ENCODE measurements at places on chromosomes 2 and 18.

GRCh38 chr18:725646-726045 lies 13.2 kb upstream of the ENOSF1 start:
- no peak for DNase-seq

DNA sequence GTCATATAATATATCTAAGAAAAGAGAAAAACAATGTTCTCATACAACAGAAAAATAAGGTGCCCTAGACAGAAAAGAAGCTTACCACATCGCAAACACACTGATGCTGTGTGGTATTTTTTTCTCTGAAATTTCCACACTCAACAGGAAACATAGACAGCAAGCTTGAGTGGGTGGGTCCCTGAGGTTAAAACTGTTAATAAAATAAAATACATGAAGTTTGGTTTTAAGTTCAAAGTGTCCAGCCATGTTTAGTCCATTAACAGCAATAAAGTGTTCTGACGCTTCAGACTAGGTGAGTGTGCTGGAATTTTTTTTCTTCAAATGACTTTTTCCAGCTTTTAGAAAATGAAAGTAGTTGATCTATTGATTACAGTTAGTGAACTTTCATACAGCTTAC lies 83.3 kb upstream of the EPB41L5 start:
- no peak for DNase-seq

DNA sequence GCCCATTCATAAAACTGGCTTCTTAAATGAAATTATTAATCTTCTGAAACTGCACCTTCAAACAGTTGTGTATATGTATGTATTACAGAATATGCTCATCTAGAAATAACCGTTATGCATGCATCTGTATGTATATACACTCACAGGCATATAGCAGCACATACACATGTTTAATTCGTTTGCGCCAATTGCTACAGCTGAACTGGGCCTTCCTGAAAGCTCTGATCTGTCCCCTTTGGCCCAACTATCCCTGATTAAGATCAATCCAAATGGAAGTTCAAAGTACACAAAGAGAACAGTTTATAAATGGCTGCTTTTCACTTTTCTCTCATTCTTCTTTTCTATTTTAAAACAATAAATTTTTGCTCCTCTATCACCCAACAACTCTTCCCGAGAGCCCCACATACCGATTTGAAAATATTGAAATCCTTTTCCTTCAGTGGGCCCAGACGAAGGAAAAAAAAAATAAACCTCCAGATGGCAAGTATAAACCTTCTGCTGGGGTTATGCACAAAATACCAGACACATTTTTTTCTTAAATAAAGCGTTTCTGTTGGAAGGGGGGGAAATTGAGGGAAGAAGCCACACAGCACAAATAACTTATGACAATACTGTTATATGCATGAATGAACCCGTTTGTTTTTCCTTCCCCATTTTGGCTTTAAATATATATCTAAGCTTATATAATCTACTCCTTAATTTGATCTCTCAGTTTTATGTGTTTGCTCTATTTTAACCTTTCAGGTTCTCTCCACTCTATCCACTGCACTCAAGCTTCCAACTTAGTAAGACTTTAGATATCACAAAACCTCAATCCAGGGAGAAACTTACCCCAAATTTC lies 267.3 kb downstream of the TCF4 start:
- DNase-seq, result peak; percentile 23

DNA sequence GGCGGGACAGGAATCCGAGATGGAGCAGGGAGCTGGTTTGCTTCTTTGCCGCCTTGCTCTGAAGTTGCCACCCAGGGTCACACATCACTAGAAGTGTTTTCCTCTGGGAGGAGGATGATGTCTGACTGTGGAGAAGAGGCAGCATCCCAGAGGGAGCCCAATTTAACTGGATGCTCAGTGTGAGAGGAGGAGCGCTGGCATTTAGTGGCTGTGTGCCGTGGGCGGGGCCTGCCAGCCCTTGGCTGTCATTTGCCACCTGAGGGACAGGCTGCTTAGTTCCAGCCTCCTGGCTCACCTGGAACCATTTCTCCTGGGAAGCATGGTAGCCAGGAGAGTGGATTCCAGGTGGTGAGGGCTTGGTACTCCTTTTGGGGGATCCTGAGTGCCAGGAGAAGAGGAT lies 9.6 kb downstream of the B3GNT2 start:
- no peak for DNase-seq

GRCh38 chr2:38125842-38126241 lies 49.9 kb upstream of the CYP1B1 start:
- DNase-seq, result no peak

DNA sequence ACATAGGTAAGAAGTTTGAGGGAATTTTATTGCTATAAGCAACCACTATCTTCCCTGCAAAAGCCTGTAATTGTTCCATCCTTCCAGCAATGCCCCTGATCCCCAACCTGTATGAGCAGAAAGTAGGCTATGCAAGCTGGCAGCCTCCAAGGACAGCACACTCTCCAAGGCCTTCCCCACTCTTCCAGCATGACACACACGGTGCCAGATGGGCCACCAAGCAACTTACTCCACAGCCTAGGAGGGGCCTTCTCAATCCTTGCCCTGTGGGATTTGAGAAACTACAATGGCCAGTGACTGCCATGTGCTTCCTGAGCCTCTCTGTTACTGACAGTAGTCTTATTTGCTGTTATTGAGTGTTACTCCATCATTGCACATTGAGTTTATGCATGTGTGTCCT lies 137.5 kb downstream of the ACTR3 start:
- DNase-seq, result no peak

DNA sequence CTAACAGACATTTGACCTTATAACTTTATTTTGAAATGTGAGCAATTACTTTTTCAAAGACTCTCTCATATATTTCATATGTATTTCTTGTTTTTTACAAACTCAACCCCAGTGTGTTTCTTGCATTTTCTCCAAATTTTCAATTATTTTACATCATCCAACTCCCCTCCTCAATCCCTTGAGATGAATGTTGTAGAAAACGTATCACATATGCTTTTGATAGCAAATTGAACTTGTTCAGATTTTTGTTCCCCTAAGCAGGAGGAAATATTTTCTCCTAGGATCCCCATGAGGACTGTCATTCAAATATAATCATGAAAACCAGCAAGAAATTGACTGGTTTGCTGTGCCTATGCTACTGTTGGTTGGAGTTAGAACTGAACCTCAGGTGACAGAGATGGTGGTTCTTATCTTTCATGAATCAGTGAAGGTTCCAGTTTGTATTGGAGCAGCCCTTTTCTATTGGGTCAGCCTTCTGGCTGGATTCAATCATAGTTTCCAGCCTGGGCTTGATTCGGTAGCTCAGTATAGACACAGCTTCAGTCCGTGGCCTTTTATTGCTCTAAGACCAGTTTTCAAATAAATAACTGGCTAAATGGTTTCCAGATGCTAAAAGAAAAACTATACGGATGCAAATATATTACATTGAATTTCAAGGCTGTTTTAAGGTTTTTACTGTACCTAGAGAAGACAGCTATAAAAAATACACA lies 591.0 kb downstream of the EPHA4 start:
- DNase-seq, result no peak

GRCh38 chr2:217691920-217692666 lies 310.7 kb downstream of the TNS1 start:
- DNase-seq, result no peak

- DNase-seq, result peak; percentile 27
Observed at GRCh38 chr2:78263571-78263970, 741.4 kb upstream of the LRRTM4 start.

DNA sequence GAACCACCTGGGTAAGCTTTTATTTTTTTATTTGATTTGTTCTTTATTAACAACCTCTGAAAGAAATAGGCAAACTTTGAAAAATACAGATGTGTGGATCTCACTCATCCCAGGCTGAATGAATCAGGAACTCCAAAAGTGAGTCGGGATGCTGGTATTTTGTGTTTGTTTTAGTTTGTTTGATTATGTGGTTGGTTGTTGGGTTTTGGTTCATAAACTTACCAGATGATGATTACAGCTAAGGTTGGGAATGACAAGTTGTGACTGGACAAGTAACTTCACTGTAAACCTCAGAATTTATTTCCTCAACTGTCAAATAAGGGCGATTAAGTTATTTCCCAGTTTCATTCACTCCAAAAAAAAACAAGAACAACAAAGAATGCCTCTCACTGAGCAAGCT lies 80.5 kb upstream of the KIF5C start:
- DNase-seq, result no peak

GRCh38 chr2:96344011-96344410 lies 8.4 kb downstream of the NCAPH start:
- no peak for DNase-seq

DNA sequence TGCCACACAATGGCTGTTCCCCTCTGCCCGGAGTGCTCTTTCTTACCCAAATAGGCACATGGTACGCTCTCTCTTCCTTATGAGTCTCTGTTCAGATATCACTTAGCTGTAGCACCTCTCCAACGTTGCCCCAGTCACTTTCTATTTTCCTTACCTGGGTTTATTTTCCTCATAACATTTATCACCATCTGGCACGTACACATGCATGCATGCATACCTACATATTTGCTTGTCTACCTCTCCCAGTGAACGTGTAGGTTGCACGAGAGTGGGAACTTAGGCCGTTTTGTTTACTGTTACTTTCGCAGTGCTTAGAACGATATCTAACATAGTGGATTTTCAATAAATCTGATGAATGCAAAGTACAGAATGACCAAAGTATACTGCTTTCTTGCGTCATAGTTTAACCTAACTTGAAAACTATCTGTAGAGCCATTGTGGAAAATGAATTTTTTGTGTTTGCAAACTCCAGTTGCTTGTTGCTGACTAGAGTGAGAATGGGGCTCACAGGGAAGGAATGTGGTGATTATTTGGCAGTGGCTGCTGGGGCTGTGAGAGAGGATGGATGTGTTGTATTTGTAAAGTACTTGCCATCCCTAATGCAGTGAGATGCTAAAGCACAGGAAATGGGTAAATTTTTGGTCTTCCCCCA lies 47.1 kb downstream of the ACSL3 start:
- DNase-seq, result no peak

DNA sequence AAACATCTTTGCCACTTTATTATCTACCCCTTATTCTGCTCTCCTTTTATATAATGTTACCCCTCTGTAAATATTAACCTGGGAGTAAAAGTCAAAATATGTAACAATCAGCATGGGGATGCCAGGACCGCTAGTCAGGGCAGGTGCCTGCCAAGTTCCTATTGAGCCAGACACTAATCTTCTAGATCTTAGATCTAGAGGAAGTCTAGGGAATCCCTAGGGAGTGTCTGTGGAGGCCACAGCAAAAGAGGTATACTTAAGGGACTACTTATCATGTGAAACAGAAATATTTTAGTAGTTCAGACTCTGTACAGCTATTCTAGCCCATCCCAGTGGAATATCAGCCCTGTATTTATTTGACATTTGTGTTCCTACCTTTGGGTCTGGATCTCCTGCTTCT lies 600.8 kb upstream of the CDH2 start:
- DNase-seq, result no peak

GRCh38 chr2:12821656-12822055 lies 104.9 kb downstream of the TRIB2 start:
- no peak for DNase-seq

GRCh38 chr2:228689053-228689452 lies 507.6 kb upstream of the SPHKAP start:
- DNase-seq, result peak; percentile 76

DNA sequence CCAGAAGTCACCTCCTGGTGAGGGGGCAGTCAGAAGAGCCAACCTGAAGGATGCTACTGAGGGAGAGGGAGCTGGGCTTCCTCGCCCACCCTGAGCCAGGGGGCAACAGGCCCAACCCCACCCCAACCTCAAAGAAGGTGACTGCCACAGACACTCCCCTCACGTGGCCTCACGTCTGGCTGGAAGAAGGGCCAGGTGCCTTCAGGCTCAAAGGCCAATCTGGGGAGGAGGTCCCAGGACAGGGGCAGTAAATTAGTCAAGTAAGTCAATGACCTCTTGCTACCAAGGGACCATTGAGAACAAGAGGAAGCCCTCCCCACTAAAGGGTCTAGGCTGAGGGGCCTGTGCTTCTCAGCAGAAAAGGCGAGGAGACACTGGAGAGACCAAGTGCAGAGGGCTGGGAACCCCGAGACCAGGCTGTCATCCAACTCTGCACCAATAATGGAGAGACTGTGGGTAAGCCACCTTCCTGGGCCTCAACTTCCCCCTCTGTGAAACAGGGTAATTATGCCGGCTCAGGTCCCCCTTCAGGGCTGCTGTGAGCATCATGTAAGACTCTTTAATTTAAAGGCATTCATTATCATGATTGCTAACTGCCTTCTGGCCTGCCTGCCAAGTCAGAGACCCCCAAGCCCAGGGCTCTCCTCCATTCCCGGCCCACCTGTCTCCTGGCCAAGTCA lies 20.2 kb upstream of the TNS1 start:
- DNase-seq, result no peak

DNA sequence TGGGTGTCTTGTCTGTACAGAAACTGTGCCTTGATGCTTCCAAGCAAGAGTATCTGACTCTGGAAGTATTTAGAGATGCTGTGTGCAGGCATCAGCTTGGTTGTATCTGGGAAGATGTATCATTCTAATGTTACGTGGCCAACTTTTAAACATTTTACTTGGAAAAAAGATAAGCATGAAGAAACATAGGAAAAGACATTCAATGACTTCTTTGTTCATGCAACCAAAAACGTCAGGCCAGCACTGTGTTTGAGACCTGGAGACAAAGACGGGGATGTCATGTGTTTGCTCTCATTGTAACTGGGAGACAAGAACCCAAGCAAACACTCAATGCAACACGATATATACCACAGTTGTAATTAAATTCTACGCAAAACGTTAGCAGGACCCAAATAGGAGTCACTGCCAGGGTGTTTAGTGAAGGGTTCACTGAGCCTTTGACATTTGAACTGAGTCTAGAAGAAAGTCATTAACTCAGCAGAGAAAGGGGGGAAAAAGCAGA lies 8.9 kb upstream of the SESTD1 start:
- DNase-seq, result no peak

- DNase-seq, result no peak
Observed at GRCh38 chr2:105997711-105998110, 196.4 kb downstream of the UXS1 start.

DNA sequence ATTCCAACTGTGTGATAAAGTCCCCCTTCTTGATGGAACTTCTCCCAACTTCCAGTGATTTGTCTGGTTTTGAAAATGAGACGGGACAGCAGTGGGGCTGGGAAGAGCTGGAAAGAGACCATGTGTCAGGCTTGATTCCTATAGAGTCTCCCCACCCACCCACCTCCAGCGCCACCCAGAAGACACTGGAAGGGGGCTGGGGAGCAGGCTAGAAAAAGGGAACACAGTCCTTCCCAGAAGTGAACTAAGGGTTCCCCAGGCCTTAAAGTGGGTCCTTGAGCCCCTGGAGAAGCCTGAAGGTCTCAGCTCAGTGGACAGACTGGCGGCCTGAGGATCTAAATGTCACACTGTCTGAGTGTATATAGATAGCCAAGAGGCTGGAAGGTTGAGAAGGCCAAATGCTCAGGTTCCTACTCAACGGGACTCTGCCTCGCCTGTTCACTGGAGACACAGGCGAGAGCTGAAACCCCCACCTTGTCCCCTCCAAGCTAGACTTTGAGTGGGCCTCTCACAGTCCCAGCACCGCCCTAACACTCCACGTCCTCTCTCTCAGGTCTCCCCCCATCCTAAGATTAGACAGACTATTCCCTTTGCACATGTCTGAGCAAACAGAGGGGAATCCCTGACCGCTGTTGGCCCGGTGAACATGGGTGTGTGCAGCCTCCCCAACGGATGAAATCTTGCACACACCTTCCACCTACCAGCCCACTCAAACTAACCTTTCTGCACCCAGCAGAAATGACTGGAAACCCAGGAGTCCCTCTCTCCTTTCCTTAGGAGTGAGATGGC lies 1.6 kb downstream of the PKDCC start:
- DNase-seq, result peak; percentile 37

- no peak for DNase-seq
Observed at GRCh38 chr18:35045121-35045520, 3.9 kb downstream of the MAPRE2 start.

GRCh38 chr2:72613931-72614330 lies 211.9 kb downstream of the EXOC6B start:
- DNase-seq, result no peak

- no peak for DNase-seq
Observed at GRCh38 chr2:74895001-74895400, 61.1 kb downstream of the HK2 start.

Measured in retina (tissue), 1 donor.